ENCODE measurements at places on chromosomes 11 and 22.

DNA sequence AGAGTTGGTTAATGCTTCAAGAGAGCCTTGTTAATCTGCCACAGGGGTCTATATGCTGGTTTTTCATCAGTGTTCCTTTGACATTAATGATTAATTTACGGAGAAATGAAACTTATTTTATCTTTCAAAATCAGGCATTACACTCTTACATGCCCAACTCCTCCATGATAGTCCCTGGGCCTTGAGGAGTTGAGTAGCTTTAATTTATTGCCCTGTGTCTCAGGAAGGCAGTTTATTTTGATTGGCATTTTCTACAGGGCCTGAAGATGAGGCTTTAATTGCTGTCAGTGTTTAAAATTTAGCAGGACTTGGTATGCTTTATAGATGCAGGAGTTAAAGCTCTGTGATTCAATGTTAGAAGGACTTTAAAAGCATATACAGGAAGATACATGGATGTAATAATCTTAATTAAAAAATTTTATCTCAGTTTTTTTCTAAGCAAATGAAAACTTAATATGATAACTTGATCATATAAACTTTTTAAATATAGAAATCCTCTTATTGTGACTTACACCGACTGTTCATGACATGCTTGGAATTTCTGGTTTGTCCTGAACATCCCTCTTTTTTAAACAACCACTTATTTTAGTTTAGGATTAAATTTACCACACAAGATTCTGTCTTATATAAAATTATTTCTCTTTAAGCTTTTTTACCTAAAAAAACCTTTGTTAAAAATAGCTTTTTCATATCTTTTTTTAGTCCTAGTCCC is 12.2 kb downstream of the GLYAT start:
- no peak for DNase-seq

GRCh38 chr11:114719562-114719961 is 41.2 kb downstream of the NXPE2 start:
- no peak for DNase-seq

DNA sequence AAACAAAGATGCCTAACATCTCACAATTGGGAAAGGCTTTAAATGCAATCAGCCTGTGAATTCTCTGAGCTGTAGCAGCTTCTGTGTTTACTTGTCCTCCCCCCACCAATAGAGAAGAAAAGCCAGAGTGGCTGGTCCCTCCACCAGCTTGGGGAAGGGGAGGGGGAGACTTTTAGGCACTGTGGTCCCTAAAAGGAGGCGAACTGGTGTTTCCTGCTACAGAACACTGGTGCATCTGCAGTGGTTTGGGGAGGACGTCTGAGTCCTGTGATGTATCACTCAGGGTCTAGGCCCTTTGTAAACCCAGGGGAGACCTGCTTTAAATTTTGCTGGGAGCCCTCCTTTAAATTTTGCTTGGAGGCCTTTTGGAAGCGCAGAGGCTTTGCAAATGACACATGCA is 16.9 kb downstream of the TNRC6B start:
- no peak for DNase-seq

- DNase-seq: no peak
Measured at GRCh38 chr11:60592601-60593000, 77.4 kb downstream of the MS4A13 start.

DNA sequence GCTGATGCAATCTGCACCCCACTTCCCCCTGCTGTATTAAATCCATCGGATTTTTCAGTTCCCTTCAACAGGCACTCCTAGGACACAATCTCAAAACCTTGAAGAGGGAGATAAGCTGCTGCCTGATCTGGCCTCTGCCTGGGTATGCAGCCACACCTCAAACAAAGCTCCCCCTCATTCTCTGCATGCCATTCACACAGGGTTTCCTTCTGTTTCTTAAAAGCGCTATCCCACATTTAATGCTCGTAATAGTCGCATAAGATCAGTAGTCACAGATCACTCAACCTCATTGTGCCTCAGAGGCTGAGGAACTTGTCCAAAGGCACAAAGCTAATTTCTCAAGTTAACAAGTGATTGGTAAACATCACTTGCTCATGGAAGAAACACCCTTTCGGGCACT is 34.0 kb downstream of the UQCR10 start:
- no peak for DNase-seq

DNA sequence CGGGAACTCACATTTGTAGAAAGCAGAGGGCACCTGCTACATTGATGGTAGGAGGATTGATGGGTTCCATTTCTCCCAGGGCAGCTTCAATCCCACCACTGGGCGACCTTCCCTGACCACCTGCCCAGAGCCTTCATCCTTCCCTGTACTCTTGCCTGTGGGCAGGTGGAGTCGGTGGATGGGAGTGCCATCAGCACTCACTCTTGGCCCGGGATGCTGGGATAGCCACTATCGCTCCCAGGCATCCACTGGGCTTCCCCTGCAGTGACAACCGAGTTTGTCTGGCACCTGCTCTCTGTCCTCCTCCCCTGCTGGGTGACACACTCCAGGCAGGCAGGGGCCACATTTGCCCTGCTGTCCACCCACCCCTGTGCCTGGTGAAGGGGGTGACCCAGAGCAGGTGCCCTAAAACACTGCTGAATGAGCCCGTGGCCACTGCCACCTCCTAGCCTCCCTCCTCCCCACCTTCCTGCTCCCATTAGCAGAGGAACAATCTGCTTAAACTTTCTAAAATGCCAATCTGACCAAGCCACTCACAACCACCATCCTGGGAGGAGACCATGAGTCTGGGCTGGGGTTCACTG is 604.7 kb downstream of the TBC1D22A start:
- no peak for DNase-seq

GRCh38 chr11:108916935-108917334 is 252.1 kb downstream of the DDX10 start:
- DNase-seq: no peak

DNA sequence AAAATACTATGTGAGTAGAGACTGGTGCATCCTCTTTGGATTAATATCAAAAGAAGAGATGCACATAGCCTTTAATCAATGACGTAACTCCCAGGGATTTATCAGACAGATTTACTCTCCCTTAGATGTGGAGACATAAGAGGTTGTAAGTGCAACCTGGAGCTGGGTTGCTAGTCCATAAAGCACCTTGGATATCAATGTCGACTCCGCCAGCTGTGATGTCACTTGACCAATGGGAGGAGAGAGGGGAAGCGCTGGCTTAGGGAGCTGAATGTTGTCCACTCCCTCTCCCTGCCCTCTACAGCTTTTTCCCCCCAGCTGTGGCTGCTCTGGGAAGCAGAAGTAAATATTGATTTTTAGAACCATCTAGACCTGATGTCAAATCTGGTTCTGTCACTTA is 28.9 kb upstream of the TMEM86A start:
- DNase-seq: no peak

DNA sequence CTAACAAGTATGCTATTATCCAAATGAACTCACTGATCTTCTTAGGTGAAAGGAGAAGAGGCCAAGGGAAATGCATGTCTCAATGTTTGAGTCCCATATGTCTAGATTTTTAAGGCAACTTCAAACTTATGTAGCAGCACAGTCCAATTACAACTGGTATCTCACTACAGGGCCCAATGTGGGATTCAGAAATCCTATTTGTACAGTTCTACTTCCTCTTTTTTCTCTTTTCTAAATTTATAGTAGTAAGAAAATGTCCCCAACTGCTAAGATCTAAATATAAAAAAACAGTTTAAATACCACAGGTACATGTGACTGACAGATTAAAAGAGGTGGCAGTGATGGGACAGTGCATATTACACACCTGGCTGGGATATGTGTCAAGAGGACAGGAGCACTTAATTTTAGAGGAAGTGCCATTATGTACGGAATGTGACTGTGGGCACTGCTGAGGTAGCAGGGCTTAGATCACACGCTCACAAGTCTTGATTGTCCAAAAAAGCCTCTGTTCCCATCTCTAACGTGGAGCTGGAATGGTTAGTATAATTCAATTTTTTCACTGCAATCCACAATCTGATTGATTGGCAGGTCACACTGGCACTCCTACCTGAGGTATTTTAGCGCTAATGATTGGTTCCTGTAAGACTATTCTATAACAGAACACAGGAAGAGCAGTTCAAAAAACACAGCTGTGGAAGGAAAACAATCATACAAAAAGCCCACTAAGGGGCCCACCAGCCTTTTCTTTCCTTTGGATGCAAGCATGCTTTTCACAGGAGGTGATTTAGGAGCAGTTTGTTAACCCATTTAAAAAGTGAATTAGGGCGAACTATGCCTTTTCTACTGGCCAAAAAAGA is 34.6 kb downstream of the APOL5 start:
- no peak for DNase-seq

DNA sequence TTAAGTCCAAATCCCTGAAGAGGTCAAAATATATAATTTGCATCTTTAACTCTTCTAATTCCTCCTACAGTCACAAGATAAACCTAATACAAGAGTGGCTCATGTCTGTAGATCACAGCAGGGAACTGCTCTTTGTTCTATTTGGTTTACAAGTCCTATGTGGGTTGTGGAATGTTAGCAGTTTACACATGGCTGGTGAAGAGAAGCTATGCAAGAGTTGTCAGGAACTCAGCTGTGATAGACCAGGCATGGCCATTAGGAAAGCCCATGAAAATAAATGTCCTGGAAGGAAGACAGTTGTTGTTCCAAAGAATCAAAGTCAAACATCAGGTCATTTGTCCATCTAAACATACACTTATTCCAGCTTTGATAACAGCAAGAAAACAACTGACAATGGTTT is 312.4 kb upstream of the PITPNB start:
- DNase-seq: no peak

- DNase-seq: no peak
Measured at GRCh38 chr11:87926250-87926970, 248.8 kb downstream of the RAB38 start.

DNA sequence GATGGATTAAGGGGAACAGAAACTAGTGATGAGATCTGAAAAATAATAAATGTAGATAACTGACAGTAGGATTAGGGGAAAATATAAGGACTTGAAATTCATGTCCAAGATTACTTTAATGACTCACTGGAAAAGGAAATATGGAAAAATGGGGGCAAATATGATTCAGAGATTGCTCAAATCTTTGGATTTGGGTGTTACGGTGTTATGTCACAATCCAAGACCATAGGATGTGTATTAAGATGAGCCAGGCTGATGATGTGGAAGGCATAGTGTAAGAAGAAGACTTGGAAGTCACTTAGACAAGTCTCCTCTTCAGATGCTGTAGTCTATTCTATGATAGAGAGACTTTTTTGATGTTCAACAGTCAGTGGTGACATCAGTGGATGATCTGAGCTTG is 323.7 kb downstream of the LUZP2 start:
- no peak for DNase-seq

- no peak for DNase-seq
Measured at GRCh38 chr11:112339566-112339965, 78.9 kb upstream of the PLET1 start.

DNA sequence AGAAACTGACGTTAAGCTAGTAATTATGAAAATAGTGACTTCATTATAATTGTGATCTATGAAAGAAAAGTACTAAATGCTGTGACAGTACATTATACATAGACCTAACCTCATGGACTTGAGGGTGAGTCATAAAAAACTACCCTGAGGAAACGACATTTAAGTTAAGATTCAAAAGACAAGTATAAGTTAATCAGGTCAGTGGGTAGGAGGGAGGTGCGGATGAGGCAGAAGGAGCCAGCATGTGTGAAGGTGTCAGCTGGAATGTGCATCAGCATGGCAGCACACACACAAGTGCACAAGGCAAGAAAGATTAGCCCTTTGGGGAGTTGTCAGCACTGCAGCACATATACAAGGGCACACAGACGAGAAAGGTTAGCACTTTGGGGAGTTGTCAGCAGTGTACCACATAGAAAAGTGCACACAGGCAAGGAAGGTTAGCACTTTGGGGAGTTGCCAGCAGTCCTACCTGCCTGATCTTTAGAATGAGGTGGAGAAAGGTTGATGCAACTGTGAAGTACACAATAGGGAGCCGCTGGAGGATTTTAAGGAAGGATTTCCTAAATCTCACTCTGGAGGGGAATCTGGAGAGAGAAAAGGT is 31.6 kb upstream of the CAVIN3 start:
- no peak for DNase-seq

GRCh38 chr11:33735271-33736147 is 714 bp downstream of the CD59 start:
- peak; percentile 13 for DNase-seq

DNA sequence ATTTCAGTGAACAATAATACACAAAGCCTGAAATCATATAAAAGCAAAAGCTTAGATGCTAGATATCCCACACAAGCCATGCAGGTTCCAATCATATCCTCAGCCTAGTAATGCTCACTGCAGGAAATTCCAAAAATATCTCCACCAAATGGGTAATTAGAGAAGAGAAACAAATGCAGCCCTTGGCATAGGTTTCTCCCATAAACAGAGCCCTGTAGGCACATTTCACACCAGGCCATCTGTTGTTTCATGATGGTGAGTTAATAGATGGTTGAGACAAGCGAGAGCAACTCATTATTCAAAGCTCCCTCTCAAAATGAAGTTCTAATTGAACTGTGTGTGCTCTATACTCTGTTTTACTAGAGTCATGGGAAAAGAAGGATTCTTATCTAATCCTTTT is 154.6 kb upstream of the TRPC6 start:
- DNase-seq: no peak

GRCh38 chr11:134224710-134225664 is 516 bp downstream of the VPS26B start:
- DNase-seq: peak; percentile 45

- no peak for DNase-seq
Measured at GRCh38 chr11:14544611-14545010, 24.4 kb upstream of the PSMA1 start.

- DNase-seq: no peak
Measured at GRCh38 chr22:44360668-44361381, 48.1 kb upstream of the SHISAL1 start.

DNA sequence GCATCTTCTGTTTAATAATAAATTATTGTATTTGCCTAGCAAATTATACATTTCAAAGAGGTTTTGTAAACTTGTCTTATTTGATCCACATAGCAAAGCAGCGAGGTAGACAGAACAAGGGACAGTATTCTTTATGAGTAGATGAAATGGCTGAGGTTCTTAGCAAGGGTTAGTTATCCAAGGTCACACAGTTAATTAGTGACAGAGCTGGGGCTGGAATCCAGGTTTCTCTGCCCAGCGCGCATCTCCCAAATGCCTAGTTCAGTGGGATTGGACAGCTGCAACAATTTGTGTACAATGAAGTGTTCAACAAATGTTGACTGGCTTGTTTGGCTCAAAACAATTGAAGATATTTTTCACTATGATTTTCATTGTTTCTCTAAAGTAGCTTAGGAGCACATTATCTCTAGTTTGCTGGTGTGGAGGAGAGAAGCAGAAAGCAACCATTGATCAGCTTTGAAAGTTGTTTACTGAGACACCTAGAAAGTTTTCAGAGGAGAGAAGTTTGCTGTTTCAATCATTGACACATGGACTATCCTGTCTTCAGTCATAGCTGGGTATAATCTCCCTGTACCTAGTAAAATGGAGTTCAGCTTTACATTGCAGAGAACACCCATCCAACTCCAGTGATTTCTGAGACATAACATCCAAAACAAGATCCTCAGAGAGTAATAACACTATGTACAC is 270.6 kb downstream of the FAT3 start:
- no peak for DNase-seq

GRCh38 chr11:65376138-65376713 is 6.2 kb downstream of the SLC25A45 start:
- DNase-seq: no peak

Data from activated CD4-positive, alpha-beta T cell treated with anti-CD3 and anti-CD28 coated beads, Interleukin-2, amount 50 U/mL, for 24 hours (primary cell).